Activated T-helper 1 cell treated with anti-CD3 and anti-CD28 coated beads, Interleukin-12 subunit alpha, Interleukin-12 subunit beta, Interleukin-2, Interleukin-4 antibody, amounts not matched to agents 30 ng/mL and 10 ng/mL and 1 ng/mL, durations not matched to agents 14 hours and 24 hours and 36 hours (primary cell): ENCODE measurements at places on chromosomes 5 and 9. TPM values are rescaled to one million over a fixed set of nuclear protein-coding genes. Genes with fewer than 3 reads are reported as not detected.

GRCh38 chr9:109463924-109464625 is 34.0 kb downstream of the PTPN3 start:
- peak; percentile 29 for DNase-seq
- no peaks in the 10 kb centered on the region for H3K36me3 ChIP-seq
- H3K4me1 ChIP-seq, result peaks cover 71% of the 10 kb centered on the region
- H3K4me3 ChIP-seq, result no peak overlapping the region
- H3K27ac ChIP-seq, result peak overlapping the region; percentile 88

GRCh38 chr9:101354143-101354764 is 30.6 kb downstream of the BAAT start:
- no peaks in the 10 kb centered on the region for H3K36me3 ChIP-seq
- H3K27ac ChIP-seq, result no peak overlapping the region
- H3K27me3 ChIP-seq, result peaks cover under 1% of the 10 kb centered on the region
- DNase-seq, result no peak
- H3K4me1 ChIP-seq, result no peaks in the 10 kb centered on the region

DNA sequence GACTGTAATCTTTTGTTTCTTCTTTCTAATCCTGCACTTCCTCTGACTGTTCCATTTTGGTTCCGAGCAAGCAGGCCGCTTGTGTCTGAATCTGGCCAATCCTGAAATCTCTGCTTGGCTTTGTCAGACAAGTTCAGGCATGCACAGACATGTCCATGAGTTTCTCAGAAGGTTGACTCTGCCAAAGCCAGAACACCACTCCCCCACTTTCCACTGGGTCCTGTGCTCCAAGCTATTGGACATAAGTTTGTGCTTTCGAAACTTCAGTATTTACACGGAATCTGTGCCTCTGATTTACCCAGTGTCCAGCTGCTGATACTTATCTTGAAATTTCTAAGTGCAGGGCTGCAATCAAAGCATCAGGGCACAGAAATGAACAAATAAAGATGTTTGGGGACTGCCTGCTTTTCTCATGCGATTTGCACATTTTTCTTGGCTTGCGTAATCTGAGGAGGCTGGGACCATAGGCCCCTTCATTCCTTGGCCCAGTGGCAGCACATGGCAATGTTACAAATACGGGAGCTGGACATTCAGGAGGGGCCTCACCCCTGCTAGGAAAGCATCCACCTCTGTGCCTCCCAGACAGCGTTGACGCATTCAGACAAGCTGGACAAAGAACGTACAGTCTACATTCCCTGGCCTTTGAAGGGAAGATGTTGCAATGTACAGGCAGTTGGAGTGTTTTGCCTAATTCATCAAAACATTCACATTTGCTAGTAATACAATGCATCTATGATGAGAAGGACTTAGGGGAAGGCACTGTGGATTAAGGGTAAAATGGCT is 209.2 kb upstream of the PAPPA start:
- no peak overlapping the region for H3K27ac ChIP-seq
- H3K36me3 ChIP-seq, result no peaks in the 10 kb centered on the region
- no peaks in the 10 kb centered on the region for H3K4me1 ChIP-seq

GRCh38 chr9:132810314-132810713 is 67.8 kb downstream of the AK8 start:
- DNase-seq, result no peak
- no peak overlapping the region for H3K27ac ChIP-seq
- H3K4me3 ChIP-seq, result no peak overlapping the region

GRCh38 chr9:86985132-86985647 is 37.9 kb upstream of the GAS1 start:
- no peak overlapping the region for H3K27ac ChIP-seq
- H3K27me3 ChIP-seq, result peaks cover 3% of the 10 kb centered on the region
- H3K4me1 ChIP-seq, result no peaks in the 10 kb centered on the region
- no peaks in the 10 kb centered on the region for H3K36me3 ChIP-seq
- no peak for DNase-seq

Gene PCDHB13
- not detected in 2 replicates for total RNA-seq

Gene SPATA31A3
- not detected in 2 replicates for total RNA-seq

Gene SLC12A7
- 24.4 and 26.6 TPM in 2 replicates for total RNA-seq
